Right renal cortex interstitium (tissue), 3 donors: ENCODE measurements at places on chromosomes 6 and 20. TPM values are rescaled to one million over a fixed set of nuclear protein-coding genes. Genes with fewer than 3 reads are reported as not detected.

The VGLL2 gene
- polyA plus RNA-seq: not detected

The LY6G6C gene
- 0.22 TPM for polyA plus RNA-seq

The COL19A1 gene
- 3.1 TPM for polyA plus RNA-seq

DNA sequence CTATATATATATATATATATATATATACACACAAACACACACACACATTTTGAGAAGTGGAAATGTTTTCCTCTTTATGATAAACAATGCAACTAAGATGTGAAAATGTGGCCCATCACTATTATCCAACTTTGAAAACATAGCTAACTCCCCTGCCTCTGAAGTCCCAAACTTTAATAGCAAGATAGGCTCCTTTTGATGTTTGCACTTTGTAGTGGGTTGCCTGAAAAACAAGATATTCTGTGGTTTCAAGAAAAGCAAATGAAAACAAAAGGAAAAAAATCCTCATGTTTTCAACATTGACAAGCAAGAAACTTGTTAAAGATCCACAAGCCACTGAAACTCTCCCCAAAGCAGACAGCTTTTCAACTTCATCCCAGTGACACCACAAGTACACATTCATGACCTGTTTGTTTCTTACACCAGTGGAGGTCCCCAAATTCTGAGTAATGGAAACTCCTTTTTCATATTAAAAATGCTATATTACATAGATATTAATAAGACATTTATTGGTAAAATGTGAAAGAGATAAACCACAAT lies 90.0 kb downstream of the IPCEF1 start:
- DNase-seq: no peak

DNA sequence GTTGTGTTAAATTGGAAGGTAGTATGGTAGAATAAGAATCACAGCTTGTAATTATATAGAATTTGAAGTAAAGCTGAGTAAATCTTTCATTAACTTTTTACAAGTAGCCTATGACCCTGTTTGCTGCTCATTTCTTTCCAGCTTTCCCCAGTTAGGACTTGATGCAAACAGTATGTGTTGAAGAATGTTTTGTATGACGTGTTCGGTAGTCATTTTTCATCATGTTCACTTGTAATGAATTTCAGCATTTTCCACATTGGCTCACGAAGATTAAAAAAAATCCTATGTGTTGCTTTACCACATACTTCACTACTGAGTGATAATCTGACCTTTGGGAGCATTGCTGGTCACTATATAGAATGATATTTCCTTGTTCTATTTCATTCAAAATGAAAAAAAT lies 162.4 kb downstream of the CDKAL1 start:
- no peak for DNase-seq

DNA sequence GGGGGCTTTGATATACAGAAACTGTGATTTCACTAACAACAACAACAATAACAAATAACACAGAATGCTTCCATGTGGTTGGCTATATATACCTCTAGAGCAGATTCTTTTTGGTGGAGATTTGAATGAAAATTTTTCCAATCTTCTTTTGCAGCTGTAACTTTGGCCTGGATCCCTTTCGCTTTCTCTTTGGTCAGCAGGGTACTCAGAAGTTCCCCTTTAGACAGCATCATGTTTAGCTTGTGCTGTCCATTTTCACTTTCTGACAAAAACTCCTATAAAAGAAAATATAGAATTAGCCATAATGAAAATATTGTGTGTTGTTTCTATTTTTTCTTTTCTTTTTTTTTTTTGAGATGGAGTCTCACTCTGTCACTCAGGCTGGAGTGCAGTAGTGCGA lies 264.2 kb downstream of the SYNE1 start:
- DNase-seq: no peak

- DNase-seq: no peak
Observed at GRCh38 chr6:6749702-6750491, 161.4 kb downstream of the LY86 start.

DNA sequence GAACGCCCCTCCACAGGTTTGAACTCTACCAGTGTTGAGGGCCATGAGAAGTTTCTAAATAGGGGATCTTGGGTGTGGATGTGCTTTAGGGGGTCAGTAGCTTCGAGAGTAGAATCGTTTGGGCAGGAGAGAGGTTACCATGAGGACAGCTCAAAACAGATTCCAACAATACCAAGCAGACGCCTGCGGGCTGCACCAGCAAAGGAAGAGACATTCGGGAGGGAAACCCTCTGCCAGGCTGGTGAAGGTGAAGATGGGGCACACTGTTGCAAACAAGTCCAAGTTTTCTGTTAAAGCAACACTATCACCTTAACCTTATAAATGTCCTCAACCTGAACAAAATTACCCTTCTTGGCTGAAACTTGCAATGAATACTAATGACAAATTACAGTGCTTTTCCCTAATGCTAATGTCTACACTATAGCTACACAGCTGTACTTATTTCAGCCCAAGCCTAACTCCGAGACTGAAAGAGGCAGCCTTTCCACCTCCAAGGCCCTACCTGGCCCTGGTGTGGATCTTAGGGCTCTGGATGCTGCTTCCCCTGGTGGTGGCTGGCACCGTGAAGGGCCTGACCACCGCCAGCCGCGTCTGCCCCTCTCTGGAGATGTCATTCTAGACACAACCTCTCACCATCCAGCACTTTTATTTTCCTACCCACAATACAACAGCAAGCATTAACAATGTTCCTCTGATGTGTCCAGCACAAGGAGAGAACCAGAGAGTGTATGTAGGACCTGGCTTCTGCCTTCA lies 80.1 kb downstream of the DLL1 start:
- DNase-seq: no peak

DNA sequence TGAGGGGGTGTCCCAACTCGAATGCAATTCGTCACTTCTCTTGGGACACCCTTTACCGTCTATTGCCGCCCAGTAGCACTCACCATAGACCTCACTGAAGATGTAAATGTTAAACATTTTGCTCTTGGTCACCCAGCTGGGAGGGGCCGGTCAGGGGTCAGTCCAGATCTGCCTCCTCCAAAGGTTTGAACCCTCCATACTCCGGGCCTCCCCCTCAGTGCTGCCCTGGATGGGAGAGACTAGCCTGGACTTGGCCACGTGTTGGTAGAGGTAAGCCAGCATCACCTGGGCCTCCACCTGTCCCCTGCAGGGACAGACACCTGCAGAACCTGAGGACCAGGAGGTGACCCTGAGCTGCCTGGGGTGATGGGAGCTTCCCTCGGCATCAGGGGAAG lies 5.0 kb upstream of the MYT1 start:
- DNase-seq: no peak

GRCh38 chr6:143197377-143197776 lies 136.7 kb downstream of the AIG1 start:
- no peak for DNase-seq

GRCh38 chr6:15527838-15528617 lies 134.8 kb downstream of the DTNBP1 start:
- no peak for DNase-seq

DNA sequence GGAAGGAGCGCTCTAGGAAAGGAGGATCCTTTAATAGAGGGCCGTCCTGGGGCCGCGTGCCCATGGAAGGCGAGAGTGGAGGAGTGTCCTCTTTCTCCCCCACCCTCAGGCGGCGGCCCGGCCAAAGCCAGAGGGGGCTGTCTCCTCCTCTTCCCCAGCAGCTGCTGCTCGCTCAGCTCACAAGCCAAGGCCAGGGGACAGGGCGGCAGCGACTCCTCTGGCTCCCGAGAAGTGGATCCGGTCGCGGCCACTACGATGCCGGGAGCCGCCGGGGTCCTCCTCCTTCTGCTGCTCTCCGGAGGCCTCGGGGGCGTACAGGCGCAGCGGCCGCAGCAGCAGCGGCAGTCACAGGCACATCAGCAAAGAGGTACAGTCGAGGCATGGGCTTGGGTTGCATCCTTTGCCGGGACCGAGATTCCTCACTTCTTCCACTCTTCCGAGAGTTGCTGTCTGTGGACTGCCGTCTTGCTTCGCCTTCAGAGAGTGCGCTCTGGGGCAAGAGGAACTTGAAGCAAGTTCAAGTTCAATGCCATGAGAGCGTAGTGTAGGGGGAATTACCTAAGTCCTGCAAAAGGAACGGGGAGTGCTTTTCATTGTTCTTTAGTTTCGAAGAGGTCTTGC lies at the start of gene LAMA2:
Gene LAMA2, plus strand, starts transcription at position 148 of the 621 bp plus-strand sequence. Its CDS starts 108 bp downstream, at position 256.
- peak; percentile 56 for DNase-seq

DNA sequence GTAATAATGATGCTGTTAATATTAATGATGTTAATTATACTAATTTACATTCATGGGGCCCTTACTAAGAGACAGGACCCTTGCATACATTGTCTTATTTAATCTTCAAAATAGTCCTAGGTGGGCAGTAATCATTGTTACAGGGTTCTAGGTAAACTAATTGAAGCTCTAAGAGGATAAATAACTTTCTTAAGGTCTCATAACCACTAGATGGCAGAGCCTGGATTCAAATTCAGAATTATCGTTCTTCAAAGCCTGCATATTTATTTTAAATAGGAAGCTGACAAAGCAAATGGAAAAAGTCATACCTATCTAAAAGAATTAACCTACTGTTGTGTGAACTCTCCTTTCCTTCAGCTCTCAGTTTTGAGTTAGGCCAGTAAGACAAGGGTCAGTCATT lies 23.5 kb downstream of the PTCHD4 start:
- DNase-seq: no peak
